Stimulated activated CD4-positive, alpha-beta T cell treated with anti-CD3 and anti-CD28 coated beads, Interleukin-15, amount 100 ng/mL, for 1 hour (primary cell): ENCODE measurements at places on chromosomes 6 and 20.

- DNase-seq = no peak
Measured at GRCh38 chr6:150877928-150878327, 12.4 kb downstream of the MTHFD1L start.

DNA sequence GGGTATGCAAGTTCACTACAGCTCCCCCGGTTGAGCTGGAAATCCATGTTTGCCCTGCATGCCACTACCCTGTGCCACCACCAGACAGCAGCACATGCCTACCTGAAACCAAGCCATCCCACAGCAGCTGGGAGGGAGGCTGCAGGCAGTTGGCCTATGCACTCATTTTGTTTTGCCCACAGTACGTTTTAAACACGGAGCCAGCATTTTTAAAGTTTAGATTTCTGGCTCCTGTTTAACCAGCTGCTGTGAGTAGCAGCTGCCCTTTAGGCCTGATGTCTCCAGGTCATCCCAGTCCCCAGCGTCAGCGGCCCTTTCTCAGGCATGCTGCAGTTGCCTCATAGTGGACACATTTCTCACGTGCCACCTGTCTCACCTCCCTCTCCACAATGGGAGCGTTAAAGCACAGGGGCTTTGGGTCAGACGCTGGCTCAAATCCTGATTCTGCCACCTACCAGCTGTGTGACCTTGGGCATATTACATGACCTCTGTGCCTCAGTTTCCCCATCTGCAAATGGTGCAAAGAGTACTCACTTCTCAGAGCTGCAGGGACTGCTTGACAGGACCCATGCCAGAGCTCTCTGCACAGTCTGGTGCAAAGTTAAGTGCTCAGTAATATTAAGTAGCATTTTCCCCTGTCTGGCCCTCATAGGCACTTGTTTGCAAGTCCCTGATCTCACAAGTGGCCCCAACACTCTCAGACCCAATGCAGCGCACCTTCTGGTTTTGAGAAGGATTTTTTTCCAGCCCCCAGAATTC is 8.2 kb upstream of the UBE2V1 start:
- DNase-seq = peak; percentile 28

DNA sequence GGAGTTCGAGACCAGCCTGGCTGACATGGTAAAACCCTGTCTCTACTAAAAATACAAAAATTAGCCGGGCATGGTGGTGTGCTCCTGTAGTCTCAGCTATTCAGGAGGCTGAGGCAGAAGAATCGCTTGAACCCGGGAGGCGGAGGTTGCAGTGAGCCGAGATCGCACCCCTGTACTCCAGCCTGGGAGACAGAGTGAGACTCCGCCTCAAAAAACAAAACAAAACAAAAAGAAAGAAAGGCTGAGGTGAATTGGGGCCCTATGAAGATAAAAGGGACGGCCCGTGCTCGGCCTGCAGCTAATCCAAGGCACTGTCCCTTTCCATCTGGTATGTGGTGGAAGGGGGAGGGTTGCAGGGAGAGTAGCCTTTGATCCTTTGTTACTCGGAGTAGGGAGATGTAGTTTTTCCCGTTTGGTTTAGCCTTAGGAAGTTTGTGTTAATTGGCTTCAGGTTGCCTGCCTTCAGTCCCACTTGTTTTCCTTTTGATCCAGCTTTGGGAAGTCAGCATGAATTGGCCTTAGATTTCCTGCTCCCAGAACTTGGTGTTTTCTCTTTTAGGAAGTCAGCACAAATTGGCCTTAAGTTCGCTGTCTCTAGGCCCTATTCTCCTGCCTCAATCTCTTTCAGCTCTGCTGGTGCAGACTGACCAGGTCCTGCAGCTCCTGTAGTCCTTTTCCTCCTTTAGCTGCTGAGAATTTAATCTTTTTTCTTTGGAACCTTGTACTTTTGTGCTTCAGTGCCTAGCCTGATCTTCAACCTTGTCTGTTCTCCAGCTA is 36.1 kb upstream of the PAQR8 start:
- no peak for DNase-seq

GRCh38 chr20:8139899-8140298 is 7.8 kb downstream of the PLCB1 start:
- DNase-seq = no peak

GRCh38 chr6:160057080-160057479 is 64.5 kb upstream of the SLC22A1 start:
- DNase-seq = no peak
